GM20000 (cell line): ENCODE measurements at places on chromosomes 7 and 10.
A peak's percentile ranks its signal among the peaks of the same experiment; 100 is the strongest.

DNA sequence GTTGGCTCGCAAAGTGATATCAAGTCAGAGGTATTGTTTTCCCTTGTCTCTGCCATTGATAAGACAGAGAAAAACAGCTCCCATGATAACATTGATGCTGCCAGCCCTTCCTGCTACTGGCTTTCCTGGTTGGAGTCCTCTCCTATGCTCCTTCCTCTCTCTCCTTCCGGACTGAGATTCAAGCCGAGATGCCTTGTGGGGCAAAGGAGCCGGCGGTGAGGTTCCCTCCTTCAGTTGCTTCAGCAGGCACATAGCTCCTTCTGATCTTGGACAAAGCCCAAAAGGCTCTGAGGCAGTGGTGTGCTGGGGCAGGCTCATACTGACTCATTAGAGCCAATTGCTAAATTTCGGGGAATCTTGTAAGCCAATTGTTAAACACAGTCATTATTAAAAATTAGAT lies 8.8 kb upstream of the ZCCHC24 start:
- no peak for DNase-seq

GRCh38 chr7:16502303-16502702 lies 24.3 kb upstream of the LRRC72 start:
- no peak for DNase-seq

- DNase-seq: no peak
Measured at GRCh38 chr10:27986821-27987220, 12.1 kb downstream of the ODAD2 start.

- no peak for DNase-seq
Measured at GRCh38 chr10:104622598-104623209, 18.4 kb upstream of the SORCS3 start.

DNA sequence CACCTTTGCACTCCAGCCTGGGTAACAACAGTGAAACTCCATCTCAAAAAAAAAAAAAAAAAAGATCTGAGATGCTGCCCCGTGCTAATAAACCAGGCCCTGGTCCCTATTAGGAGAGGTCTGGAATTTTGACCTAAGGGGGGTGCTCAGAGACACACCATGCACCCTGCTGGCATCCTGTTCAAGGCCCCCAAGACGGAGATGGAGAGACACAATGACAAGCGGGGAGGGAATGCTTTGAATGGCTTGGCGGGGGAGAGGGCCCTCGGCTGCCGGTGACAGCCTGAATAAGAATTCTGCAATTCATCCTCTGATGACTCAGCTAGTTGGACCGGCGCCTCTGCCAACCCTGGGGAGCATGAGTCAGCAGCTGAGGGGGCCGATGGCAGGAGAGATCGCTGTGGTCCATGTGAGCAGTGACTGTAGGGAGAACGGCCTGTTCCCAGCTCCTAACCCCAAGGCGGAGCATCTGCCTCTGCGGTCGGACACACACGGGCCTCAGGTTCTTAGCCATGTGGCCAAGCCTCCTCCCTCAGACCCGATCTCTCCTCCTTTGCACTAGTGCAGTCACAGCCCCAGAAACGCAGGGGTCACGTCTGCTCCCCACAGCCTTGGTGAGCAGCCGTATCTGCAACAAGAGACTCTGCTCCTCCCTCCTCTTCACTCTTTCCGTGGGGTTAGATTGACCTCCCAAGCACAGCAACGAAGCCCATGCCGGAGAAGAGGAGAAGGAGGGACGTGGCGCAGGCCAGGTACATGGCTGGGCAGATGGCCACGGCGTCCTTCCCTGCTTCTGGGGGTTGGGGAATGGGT lies 14.9 kb downstream of the TRIM56 start:
- no peak for DNase-seq

GRCh38 chr7:2843711-2844152 lies 376 bp downstream of the GNA12 start:
- DNase-seq: no peak

GRCh38 chr7:28753613-28754012 lies 204.5 kb downstream of the TRIL start:
- no peak for DNase-seq

DNA sequence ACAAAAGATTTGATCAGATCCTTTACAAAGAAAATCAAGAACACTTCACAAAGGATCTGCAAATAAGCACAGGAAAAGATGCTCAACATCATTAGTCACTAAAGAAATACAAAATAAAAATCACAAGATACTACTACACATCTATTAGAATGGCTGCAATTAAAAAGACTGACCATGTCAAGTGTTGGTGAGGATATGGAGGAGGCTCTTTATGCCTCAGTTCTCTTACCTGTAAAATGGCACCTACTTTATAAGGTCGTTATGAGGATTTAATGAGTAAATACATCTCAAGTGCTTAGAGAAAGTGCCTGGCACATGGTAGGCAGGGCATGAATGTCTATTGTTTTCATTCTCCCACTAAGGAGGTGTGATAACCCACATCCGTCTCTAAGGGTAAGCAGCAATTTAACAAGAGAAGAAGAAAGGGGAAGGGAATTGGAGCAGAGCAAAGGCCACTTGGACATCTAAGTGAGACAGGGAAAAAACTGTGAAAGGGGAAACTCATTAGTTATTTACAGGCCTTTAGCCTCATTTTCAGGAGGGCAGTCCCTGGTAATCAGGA lies 157.5 kb upstream of the NFE2L3 start:
- no peak for DNase-seq

DNA sequence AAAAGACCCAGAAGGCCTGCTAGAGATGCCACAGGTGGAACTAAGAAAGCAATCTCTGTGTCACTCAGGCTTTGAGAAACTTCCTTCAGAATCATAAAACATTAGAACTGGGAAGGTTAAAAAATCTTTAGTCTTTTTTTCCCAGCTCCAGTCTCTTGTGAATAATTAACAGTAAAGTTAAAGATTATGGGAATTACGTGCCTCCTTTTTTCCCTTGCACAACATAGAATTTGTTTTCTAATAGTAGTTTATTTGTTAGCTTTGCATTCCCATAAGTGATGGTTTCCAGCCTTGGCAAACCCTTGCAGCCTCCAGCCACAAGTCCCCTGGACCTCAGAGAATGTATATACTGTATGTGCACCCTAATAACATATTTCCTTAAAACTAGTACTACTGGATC lies 128.3 kb downstream of the TPST1 start:
- no peak for DNase-seq

DNA sequence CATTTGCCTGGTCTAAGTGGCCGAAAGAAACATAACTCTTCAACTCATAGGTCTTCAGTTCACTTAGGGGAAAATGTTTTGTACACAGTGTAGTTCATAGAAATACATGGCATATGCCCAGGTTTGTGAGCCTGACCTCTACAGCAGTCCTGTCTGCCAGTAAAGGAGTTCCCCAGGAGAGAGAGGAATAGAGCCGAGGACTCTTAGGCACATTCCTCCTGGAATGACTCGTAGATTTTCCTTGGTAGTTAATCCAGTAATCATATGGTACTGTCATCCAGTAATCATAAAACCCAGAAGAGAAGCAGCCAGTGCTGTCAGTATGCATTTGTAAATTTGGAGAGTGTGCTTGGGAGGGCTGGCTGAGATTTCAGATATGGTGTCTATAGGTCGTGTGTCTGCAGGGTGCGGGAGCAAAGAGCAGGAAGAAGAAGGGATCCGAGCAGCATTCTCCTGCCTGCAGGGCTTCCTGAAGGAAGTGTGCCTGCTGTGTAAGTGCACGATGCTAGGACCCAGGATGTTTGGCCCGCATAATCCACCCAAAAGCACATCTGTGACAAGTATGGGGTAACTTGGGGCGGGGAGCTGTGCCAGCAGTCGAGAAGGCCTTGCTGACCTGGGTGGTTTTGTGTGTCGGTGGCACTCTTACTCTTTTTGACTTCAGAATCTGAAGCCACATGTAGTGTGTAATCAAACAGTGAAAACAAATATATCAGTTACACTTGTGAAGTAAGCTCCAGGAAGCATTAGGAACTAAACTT lies 13.9 kb downstream of the EIF4H start:
- DNase-seq: no peak

DNA sequence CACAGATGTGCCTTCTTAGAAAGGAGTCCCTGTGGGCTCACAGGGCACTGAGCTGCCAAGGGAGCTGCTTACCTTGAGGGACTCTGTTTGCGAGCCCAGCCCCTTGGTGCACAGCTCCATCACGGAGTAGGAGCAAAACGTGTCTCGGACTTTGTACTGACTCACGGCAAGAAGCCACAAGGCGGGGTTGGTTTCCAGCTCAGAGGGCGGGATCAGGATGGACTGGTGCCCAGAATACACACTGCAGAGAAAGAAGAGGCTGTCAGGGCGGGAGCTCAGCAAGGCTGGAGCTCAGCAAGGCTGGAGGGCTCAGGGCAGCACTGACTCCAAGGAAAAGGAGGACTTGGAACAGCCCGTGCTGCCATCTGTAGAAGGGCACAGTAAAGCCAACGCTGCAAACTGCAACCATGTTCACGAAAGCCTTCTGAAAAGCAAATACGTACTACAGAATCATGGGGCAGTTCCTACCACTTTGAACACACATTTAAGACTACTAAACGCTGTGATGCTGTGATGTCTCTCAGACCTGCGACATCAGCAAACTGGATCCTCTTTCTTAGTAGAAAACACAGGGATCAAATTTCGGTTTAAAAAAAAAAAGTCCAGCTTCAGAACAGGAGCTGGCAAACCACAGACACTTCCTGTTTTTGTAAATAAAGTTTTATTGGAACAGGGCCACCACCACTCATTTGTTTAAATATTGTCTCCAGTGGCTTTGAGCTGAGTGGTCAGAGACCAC lies 194.3 kb downstream of the ZMYND11 start:
- no peak for DNase-seq

GRCh38 chr7:16916105-16916639 lies 34.4 kb upstream of the AGR3 start:
- DNase-seq: no peak

DNA sequence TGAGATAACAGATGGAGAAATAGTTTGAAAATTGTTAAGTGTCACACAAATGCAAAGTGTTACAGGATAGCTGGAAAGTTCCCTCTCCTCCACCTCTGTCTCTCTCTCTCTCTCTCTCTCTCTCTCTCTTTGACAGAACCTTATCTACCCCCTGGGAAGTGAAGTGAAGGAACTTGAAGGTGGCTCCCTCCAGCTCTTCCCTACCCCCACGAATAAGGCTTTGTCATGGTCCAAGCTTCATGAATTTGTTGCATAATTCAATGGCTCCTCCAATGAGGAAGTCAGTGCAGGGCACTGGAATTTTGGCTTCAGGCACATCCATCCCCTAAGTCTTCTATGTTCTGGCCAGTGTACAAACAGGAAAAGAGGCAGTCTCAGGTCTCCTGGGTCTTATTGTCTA lies 66.4 kb downstream of the CDHR3 start:
- no peak for DNase-seq

- DNase-seq: no peak
Measured at GRCh38 chr10:51145375-51145774, 71.1 kb downstream of the PRKG1 start.

DNA sequence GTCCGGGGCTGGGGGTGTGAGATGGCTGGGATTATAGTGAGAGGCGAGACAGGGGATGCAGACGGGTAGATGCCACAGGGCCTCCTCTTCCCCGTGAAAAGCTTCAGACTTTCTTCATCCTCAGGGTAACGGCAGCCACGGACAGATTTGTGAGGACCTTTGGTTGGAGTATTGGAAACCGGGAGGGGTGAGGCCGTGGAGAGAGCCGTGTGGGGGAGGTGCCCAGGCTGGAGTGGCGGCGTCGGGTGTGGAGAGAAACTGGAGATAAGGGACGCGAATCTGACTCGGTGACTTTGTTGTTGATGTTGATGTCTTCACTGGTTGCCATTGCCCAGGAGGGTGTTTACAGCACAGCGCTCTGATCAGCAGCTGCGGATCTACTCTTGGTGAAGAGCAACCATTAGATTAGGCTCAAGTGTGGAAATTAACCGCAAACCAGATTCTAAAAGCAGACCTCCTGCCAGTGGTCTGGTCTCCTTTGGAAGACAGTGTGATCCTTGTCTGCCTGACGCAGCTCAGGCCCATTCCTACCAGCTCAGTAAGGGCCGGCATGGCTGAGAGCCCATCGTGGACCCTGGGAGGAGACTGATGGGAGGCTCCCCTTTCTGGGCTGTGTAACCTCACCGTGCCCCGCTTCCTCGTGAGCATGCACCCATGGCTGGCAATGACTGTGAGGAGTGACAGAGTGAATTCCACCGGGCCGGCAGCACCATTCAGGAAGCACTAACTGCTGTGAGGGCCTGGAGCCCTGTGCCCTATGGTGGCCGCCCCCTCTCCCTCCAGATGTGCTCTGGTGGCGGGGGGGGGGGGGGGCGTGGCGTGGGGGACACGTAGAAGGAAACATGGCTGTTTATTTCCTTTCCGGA lies 90.3 kb downstream of the INPP5A start:
- peak; percentile 65 for DNase-seq

DNA sequence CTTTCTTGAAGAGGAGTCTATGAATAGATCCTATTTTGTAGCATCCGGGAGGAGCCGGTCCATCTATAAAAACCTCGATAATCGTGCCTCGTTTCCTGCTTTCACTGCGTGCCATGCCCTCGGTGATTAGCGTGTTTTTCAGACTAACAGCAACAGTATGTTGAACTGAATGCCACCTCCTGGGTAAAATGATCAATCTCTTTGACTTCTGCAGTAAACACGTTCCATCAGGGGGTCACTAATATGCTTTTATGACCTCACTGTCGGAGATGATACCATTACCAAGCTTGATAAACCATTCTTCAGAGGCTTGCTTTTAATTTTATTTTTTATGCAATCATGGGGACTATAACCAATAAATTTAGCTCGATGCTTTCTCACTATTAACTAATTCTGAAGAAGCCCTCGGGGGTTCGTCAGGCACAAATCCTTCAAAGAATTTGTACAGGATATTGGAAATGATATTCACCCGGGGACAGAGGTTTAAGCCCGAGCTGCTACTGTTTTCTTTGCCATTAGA lies 228.3 kb downstream of the ADARB2 start:
- DNase-seq: no peak

DNA sequence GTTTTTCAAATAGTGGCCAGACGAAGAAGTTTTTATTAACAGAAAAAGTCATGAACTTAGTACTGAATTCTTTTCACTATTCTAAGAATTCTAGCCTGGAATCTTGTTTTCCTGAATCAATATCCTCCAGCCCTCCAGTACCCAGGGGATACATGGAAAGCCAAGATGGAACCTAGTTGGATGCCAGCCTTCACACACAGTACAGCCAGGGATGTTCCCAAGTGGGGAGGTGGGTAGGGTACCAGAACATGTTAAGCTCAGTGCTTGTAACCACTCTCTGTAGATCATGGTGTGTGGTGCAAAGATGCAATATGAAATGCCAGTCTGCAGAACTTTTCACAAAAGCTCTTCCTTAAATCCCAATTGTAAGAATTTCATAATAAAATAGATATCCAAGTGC lies 128.0 kb downstream of the POU6F2 start:
- DNase-seq: no peak
